Brain pericyte (primary cell): ENCODE measurements at places on chromosomes 3 and 15.
A peak's percentile ranks its signal among the peaks of the same experiment; 100 is the strongest.

GRCh38 chr15:27249046-27249759 is 278.2 kb downstream of the GABRG3 start:
- DNase-seq = no peak

DNA sequence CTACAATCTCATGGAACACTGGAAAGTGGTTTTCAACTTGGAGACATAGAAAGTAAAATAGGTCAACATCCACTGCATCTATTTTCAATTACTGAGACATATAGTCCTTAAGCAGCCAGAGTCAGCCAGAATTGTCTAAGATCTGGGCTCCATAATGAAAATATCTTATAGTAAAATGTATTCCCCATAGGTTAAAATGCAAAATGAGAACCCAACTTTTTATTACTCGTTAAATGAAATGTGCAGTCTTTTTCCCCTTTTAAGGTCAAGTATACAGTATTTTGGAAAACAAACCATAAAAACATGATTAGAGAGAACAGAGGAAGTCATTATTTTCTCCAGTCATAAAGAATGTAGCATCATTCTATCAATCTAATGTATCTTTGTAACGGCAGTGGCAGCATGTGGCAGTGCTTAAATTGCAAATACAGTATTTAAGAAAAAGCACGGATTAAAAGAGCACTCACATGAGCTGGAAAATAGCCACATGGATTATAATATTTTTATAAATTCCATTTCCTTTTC is 64.4 kb upstream of the CPB1 start:
- DNase-seq = no peak

- no peak for DNase-seq
Observed at GRCh38 chr3:188497021-188497420, 343.1 kb downstream of the LPP start.

DNA sequence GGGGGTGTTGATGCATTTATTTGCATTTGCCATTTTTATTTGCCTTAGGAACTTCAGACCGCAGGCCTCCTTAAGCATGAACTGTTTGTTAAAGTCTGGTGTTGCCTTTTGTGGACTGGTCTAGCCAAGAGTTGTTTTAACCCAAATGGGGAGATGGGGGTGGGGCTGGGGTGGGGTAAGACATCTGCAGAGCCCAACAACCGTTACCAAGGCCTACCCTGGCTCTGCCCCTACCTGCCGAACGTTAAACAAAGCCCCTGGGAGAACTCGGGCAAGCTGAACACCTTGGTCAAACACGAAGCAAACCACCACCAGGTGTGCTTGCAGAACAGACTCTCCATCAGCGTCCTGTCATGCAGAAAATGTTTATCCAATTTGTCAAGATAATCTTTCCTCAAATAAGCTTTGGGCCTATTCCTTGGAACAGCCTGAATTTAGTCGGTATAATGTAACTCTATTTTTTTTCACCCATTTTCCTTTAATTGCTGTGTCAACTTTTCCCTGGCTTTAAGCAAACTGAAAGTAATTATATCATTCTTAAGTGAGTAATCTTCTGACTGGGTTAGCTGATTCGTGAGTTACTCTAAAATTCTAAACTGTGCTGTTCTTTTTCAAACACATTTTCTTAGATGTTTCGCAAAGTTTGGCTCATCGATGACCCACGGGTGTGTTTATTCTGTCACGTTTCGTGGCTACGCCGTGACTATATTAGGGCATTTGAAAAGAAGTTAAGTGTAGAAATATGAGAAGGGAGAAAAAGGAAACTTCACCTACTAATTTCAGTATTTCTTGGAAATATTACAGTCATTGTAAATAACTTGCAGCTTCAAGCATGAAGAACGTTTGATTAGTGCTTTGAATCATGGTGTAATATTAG is 127.6 kb downstream of the SOX2 start:
- DNase-seq = no peak

DNA sequence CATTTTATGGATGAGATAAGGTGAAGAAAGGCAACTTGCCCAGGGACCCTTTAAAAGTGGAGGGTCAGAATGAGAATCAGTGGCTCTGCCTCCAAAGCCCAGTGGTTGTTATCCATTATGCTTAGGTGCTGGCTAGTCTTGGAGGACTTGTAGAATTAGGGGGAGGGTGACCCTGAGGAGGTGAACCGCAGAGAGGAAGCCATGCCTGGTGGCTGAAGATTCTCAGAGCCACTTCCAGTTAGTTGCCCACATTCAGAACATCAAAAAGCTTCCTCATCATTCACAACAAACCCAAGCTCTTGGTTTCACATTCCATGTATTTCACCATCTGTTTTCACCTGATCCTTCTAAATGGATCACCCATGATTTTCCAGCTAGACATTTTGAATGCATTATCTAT is 11.2 kb downstream of the EBLN2 start:
- DNase-seq = no peak

- DNase-seq = no peak
Observed at GRCh38 chr3:4506559-4507023, 13.4 kb downstream of the ITPR1 start.

- DNase-seq = peak; percentile 26
Observed at GRCh38 chr15:71810256-71811035, at the start of gene NR2E3. Gene NR2E3, plus strand, starts transcription at chr15:71810554. Its CDS starts 190 bp downstream, at chr15:71810744.

GRCh38 chr15:73483053-73483452 is 40.1 kb downstream of the REC114 start:
- DNase-seq = no peak

DNA sequence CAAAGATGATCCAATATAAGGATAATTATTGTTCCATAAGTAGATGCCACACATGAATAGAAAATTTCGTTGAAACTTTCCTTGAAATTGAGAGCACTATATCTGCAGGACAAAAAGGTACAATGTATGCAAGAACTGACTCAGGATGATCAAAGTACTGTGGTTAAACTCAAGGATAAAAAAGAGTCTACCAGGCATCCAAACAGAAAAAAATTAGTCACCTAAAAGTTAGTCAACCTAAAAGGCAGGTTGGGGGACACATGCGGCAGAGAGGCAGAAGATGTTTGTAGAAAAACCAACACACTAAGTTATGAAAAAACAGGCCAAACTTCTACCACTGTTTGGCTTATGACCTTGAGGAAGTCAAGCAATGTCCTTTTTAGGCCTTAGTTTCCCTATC is 68.7 kb downstream of the GSK3B start:
- DNase-seq = no peak

GRCh38 chr3:158845765-158846350 is 44.0 kb downstream of the MFSD1 start:
- DNase-seq = no peak

GRCh38 chr15:91316126-91316525 is 216.1 kb downstream of the SV2B start:
- no peak for DNase-seq

DNA sequence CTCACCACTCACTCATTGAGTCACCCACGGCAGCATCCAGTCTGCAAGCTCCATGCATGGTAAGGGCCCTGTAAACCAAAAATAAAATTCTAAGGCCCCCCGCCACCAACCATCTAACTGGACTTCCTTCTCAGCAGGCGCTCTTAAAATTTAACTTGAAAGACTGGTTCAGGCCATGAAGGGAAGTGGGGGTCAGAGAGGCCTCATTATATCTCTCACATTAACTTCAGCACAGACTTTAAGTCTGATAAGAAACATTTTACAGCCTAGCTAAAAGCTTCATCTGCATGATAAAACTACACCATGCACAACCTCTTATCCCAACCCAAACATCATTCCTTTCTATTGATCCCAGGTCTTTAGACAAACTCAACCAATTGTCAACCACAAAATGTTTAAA is 38.5 kb downstream of the FBLN2 start:
- no peak for DNase-seq

DNA sequence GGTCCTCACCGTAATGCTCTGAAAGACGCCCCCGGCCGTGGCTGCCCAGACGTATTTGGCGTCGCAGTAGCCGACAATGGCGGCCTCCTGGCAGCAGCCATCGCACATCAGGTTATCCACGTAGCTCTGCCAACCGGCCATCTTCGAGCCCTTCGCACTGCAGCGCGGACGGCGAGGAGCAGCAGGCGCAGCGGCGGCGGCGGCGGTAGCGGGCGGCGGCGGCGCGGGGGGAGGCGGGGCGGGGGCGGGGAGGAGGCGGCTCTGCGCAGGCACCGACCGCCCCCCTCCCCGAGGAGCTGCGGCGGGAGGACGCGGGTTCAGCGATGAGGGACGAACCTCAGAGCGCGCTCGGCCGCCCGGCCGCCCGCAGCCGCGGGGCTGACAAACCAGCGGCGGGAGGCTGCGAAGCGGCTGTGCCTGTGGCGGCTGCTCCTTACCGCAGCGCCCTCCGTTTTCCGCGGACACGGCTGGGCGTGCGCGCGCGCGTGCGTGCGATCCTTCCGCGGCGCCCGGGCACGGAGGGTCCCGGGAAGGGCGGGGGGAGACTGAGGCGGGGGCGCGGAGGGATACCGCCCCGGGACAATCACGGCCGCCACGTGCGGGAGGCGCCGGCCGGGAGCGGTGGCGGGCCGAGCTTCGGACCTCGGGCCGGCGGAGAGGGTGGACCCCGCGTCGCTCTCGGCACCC is at the start of gene PFN2:
TSS of gene PFN2 (minus strand) at position 180 of the 687 bp plus-strand sequence. CDS start at position 141, 39 bp downstream.
- DNase-seq = peak; percentile 47

DNA sequence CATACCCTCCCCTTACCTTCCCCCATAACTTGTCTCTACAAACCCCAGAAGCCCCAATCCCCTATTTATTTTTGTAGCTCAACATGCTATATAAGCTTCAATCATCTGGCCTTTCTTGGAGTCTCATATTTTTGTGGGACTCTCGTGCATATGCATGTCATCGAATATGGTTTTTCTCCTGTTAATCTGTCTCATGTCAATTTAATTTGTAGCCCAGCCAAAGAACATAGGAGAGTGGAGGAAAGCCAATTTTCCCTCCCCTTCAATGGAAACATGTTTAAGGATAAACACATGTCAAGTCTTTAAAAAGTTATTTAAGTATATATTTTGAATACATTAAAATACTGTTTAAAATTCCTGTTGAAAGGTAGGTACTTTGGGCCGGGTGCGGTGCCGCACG is 172.2 kb downstream of the GMNC start:
- no peak for DNase-seq

GRCh38 chr3:156642750-156643728 is 31.4 kb upstream of the TIPARP start:
- DNase-seq = no peak

DNA sequence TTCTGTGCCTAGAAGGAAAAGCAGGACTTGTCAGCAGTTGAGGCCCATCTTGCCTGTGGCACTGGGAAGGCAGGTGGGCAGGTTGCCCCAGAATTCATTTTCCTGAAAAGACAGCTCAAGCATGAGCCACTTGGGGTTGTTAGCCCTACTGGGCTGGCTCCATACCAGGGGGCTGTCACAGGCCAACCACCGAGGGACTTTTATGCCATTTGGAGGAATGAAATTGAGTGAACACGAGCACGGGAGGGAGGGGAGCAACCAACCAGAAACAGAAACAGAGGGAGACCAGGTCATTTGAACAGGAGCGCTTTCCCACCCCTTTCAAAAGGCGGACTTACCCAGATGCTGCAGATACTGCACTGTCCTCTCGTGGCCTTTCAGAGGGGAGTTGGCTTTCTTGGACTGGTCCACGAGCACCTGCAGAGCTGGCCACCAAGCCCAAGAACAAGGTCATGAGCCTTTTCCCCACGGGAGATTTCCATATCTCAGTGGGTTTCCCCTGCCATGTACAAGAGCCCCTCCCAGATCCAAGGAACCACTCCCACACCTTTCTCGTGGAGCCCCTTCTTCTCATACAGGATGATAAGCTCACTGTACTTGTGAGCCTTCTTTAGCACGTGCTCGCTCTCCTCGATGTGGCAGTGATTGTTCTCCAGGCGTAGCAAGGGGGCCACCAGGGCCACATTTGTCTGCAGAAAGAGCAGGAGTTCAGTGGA is 9.9 kb upstream of the PLA2G4F start:
- no peak for DNase-seq

DNA sequence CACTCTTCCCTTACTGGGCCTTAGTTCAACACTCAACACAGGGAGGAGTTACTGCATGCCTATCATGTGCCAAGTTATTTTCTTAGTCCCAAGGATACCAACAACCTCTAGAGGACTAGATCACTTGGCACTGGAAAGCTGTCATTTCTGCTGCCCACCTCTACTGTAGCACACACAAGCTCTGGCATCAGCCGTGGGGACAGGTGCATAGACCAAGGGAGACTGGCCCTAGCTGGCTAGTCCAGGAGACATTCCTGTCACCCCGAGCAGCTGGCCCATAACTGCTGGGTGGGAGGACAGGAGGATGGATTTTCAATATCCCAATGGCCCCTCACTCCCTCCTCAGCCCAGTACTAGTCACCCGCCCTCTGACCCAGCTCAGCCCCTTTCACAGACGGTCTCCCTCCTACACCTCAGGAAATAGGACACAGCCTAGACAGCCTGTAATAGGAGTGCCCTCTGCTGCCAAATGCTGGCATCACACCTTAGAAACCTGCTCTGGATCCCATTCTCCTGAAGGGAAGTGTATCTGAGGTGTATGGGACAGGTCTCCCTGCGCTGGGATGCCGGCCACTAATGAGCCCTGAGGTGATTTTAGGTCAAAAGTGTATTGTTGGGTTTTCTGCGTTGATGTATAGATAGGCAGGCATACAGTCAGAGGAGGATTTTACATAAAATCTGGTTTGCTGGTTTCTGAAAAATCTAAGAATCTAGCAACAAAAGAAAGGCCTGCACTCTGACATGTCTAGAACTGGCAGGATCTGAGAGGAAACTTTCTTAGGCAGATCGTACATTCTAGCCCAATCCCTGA is 3.4 kb upstream of the DZIP1L start:
- peak; percentile 37 for DNase-seq

DNA sequence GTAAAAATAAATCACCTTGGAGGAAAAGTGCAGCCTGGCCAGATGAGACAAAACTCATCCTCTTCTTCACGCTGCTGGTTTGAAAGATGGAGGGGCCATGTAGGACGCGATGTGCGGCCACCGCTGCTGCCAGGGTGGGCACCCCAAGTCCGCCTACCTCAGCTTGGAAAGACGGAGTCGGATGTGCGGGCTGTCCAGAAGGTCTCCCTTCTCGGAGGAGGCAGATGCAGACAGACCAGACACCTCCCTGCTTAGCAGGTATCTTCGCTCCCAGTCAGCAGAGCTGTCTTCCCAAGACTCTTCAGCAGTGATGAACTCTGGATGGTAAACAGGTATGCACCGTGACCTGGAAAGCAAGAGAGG is 71.4 kb downstream of the OCA2 start:
- no peak for DNase-seq

GRCh38 chr3:124401843-124402242 is 328.4 kb upstream of the UMPS start:
- DNase-seq = no peak

- no peak for DNase-seq
Observed at GRCh38 chr15:62663547-62663946, 379.0 kb upstream of the TPM1 start.

GRCh38 chr3:182406786-182407185 is 386.5 kb upstream of the ATP11B start:
- DNase-seq = no peak
